ENCODE measurements at places on chromosomes 5 and 9. TPM values are rescaled to one million over a fixed set of nuclear protein-coding genes. Genes with fewer than 3 reads are reported as not detected.

DNA sequence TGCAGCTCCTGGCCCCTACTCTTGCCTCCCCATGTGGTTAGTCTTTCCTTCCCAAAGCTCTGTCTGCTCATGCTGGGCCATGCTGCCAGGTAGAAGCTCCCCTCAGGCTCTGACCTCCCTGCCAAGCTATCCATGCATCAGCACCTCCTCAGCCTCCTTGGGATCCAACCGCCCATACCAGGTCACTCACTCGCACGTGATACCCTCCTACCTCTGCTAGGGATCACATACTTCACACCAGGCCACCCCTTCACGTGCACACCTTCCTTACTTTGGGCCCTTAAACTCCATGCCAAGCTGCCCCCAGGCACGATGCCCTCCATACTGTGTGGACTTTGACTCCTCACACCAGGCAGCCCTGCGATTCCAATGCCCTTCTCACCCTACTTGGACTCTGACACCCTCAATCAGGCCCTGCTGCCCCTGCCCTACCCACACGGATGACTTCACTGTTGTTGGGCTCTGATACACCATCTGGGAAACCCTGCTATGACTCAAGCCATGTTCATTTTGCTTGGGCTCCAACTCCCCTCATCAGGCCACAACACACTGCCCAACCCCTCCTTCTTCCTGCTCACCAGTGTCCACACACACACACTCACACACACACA lies 34.1 kb downstream of the ZNF483 start:
- peak; percentile 22 for DNase-seq

- DNase-seq, result no peak
Observed at GRCh38 chr9:77472646-77473045, 175.5 kb downstream of the GNA14 start.

DNA sequence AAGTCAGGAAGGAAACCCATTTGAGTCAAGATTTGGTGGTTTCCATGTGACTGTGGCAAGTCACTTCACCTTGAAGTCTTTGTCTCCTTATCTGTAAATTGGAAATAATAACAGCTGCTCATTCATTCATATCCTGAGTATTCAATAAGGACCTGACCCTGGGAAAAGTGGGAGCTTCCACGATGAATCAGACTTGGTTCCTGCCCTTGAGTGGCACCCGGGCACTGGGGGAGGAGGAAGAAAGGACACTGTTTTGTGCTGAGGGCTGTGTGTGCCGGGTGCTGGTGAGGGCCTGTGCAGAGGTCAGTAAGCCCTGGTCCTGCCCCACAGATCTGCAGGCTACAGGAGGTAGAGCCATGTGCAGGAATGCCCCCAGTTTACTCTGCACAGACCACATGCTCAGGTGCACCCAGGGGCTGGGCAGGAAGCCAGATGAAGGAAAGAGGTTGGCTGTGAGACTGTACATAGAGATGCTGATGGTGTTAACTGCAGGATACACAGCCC lies 6.8 kb downstream of the NDST1 start:
- peak; percentile 69 for DNase-seq

SLC1A3 gene
- 26.2 TPM for total RNA-seq

GRCh38 chr5:44294516-44294915 lies 94.7 kb downstream of the FGF10 start:
- no peak for DNase-seq
